Cerebellar cortex (tissue), 1 donor: ENCODE measurements at places on chromosomes 1 and 21.

DNA sequence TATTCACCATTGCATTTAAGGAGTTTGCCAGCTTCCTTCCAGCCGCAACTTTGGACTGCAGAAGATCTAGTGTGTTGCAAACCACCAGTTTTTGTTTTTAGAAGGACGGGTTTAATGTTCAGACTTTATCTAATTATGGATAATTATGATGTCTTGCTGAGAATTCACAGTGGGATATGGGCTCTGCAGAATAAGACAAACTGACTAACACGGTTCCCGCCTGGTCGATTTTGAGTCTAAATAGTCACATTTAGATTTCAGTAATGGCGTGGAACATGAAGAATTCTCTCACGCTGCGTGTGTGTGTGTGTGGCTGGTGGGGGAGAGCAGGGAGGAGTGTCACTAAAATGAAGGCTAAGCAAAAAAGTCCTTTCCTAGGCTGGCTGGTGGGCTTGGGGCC, 48.5 kb upstream of the DMRTB1 start:
- no peak for DNase-seq

- no peak for DNase-seq
Observed at GRCh38 chr21:14850394-14850793, 214.4 kb downstream of the NRIP1 start.

- DNase-seq = no peak
Observed at GRCh38 chr1:76053021-76053420, 21.5 kb upstream of the ST6GALNAC3 start.

- no peak for DNase-seq
Observed at GRCh38 chr1:178060789-178061556, 32.9 kb upstream of the RASAL2 start.

GRCh38 chr1:21344750-21345443, 54.6 kb upstream of the ECE1 start:
- DNase-seq = no peak

DNA sequence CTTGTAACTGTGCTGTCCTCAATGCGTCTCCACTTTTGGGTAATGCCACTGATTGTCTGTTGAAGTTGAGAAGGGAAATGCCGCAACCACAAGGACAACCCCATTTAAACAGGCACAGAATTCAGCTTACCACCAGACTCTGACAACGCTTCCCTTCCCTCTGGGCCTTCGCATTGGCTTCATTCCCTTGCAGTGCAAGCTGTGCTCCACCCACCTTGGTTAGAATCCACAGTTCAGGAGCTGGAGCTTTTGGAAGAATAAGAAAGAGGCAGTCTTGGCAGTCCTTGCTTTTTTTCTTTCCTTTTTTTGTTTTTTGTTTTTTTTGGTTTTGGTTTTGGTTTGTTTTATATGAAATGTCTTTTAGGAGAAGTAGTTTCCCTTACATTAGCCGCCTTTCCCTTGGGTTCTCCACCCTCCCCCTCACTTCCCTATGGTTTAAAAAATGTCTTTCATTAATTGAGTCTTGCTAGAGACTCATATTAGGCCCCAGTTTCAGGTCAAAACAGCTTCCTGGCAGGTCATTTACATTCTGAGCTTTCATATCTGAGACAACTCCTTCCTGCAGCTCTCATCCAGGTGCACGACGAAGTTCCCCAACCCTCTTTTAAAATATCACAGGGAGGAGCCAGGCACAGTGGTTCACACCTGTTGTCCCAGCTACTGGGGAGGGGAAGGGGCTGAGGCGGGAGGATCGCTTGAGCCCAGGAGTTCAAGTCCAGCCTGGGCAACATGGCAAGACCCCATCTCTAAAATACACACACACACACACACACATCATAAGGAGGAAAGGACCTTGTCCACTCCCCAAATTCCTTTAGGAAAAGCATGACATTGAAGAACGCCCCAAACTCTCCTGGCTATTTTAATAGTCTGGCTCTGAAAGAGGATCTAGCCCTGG, 20.7 kb upstream of the LAX1 start:
- DNase-seq = peak; percentile 91

DNA sequence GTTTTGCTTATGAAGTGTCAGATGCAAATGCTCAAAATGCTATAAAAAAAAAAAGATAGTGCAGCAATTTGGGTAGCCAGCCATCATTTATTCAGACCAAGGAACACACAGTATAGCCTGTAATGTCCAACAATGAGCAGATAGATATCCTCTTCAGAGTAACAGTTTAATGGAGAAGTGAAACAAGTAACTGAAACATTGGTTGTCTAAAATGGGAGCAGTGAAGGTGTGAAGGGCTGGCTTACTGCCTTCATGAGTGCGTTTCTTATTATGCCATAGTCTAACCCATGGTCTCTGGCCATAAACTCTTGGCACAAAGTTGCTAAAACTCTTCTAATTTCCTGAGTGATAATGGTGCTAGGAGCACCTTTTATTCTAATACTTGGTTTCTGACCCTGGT, 11.4 kb downstream of the RGS5 start:
- DNase-seq = no peak

- no peak for DNase-seq
Observed at GRCh38 chr1:10625554-10625953, 150.8 kb downstream of the PEX14 start.

GRCh38 chr1:25743164-25744139, 56.5 kb upstream of the SELENON start:
- no peak for DNase-seq

DNA sequence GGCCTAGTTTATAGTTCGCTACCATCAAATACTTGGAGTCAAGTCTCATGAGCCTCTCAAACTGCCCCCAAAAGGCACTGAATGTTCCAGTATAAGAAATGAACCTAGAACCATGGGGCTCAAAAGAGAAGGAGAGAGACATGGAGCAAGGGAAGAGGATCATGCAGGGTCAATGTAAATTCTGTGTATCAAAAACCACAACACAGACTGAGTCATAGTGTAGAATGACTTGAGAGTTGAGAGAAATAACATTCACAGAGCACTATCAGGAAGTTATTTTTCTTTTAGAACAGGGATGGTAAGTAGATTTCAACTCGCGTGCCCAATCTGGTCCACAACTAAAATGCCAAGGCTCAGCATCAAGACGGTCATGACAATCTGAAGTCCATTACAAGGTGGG, 59.8 kb downstream of the GNG12 start:
- no peak for DNase-seq

DNA sequence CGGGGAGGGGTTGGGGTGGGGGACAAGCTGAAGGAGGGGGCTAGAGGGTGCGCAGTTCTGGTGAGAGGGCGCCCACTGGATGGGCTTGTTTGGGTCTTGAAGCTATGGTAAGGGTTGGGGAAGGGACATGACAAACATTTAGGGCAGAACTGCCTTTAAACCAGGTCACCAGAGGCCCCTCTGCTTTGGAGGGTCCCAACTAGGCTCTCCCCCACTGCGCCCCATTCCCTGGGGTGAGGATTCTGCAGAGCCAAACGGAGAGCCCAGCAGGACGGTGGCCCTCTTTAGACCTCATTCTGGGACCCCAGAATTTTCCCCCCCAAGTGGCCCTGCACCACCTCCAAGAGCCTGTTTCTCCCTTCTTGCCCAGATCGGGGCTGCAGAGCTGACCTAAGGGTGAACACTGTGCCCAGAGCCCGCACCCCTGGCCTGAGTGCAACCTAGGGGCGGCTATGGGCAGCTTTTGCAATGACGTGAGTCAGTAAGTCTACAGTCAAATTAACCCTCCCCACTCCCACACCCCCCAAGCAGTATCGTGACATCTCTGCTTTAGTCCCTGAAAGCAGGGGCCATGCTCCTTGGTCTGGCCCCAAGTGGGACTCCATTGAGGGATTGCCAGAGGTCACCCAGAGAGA, 593.8 kb downstream of the MATN1 start:
- DNase-seq = no peak

GRCh38 chr1:91683598-91683951, 182.9 kb downstream of the CDC7 start:
- no peak for DNase-seq

DNA sequence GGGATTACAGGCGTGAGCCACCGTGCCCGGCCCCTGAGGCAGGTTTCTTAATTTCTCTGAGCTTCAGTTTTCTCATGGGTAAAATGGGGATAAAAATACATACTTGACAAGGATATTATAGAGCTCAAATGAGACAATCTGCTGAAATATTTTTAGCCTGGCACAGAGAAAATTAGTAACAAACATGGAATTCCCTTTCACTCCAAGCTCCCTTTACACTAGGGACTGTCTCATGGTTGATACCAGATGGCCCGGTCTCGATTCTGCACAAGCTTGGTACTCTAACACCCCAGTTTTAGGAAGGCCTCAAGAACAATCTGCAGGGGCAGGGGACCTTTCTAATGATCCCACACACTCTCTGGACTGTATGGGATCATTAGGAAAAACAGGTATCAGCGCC, 671.7 kb downstream of the SMYD3 start:
- no peak for DNase-seq

GRCh38 chr21:16370186-16370585, 640.4 kb downstream of the USP25 start:
- DNase-seq = no peak

DNA sequence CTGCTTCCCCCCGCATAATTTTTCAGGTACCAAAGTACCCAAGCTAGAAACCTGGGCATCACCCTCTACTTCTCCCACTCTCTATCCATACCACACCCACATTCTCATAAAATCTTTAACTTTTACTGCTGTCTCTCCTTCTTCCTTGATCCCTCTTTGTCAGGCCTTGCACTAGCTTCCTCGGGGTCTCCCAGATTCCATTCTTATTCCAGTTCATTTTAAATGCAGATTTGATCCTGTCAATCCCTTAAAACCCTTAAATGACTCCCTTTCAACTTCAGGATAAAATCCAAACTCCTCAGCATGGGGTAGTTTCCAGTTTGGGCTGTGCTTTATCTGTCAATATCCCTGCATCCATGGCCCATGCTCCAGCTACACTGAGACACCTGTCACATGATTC, 343.5 kb downstream of the PBX1 start:
- no peak for DNase-seq

DNA sequence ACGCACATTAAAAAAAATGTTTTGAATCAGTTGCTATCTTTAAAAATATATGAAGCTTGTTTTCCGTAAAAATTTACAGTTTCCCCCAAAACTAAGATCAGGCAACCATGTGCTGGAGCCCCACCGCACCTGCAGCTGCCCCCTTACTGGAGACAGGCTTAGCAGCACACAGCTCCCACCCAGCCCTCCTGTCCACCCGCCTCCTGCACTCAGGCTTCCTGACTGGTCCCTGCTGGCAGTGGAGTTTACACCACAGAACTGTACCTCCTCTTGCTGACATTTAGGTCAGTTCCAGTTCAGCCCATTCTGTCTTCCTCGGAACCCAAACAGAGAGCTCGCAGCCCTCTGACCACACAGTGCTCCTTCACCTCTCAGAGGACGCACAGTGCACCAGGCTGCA, 2.1 kb downstream of the GPR161 start:
- DNase-seq = no peak

DNA sequence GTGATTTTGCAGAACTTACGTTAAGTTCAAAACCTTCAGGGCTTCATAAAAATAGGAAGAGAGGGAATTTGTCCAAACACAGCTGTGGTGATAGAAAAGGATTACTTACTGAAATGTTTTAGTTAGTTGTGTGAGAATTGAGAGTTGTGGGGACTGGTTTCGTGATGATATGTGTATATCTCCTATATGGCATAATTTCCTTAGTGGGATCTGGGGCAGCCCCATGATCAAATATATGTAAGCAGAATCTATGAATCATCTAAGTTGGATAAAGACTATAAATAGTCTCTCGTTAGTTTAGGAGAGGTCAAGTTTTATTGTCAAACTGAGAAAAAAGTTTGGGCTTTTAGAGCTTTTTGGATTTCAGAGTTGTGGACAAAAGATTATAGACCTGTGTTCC, 14.9 kb downstream of the MTR start:
- DNase-seq = no peak

DNA sequence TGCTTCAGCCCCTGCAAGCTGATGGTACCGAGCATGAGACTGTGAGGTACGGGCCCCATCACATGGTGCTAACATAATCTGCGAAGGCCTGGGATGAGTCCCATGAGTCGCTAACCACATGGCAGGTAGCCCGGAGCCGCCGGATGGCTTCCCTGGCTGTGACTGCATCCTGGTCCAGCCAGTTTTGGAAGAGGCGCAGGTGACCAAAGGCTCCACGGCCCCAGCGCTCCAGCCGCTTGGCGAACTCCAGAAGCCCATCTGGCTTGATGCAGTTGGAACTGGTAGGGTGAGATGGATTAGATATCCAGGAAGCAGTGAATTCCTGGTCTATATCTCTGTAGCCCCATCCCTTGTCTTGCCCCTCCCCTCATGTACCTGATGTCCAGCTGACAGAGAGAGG, 24.6 kb downstream of the LRRC41 start:
- peak; percentile 81 for DNase-seq

DNA sequence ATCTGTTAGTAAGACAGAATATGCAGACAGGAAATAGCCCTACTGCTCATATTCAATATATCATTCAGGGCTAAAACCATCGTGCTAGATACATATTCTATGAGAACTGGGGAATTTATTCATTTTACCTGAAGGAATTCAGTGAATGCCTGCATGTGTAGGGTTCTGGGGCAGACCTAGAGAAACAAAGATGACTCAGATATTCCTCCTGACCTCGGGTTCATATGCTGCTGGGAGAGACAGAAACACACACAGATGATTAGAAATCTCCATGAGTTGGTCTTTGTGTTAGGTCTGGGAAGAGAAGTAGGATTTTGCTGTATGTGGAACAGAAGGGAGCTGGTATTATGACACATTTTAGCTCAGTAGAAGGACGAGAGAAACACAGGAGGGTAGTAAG, 176.5 kb upstream of the ST6GALNAC5 start:
- no peak for DNase-seq
